ENCODE measurements at places on chromosomes 5 and 9.

- peak; percentile 70 for DNase-seq
Measured at GRCh38 chr5:40879163-40879942, 29.9 kb upstream of the C7 start.

DNA sequence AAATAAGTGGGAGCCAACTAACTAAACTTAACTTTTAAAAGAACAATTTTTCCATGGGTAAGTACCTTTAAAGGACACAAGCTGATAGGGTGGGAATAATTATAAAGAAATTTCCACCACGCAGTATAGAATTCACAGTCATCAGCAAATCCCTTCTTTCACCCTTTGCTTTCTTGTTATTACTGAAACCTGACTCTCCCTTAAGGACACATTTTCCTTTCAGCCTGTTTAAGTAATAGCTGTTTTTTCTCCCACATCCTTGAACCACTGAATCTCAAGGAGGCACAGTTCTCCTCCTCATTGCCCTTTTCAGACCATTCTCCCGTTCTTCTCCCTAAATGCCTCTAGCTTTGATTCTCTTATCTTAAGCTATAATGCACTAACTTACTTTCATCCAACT lies 6.3 kb downstream of the C5orf15 start:
- no peak for DNase-seq

DNA sequence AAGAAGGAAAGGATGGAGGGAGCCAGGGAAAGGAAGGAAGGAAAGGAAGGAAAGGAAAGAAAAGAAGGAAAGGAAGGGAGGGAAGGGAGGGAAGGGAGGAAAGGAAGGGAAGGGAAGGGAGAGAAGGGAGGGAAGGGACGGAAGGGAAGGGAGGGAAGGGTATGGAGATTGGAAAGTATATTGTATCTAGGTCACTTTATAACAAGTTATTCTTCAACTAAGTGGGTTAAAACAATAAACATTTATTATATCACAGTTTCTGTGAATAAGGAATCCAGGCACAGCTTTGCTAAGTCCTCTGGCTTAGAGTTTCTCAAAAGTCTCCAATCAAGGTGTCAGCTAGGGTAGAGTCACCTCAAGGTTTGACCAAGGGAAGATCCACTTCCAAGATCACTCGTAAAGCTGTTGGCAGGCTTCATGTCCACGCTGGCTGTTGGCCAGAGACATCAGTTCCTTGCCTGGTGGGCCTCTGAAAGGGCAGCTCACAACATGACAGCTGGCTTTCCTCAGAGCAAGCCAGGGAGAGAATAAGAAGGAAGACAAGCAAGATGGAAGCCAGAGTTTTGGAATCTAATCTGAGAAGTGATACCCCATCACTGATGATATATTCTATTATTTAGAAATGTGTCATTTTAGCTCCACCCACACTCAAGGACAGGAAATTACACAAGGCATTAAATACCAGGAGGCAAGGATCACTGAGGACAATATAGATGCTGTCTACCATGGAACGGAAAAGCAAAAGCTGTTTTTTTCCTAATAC lies 105.1 kb downstream of the DEPDC1B start:
- no peak for DNase-seq

- DNase-seq = no peak
Measured at GRCh38 chr5:90545511-90545910, 13.1 kb upstream of the ADGRV1 start.

DNA sequence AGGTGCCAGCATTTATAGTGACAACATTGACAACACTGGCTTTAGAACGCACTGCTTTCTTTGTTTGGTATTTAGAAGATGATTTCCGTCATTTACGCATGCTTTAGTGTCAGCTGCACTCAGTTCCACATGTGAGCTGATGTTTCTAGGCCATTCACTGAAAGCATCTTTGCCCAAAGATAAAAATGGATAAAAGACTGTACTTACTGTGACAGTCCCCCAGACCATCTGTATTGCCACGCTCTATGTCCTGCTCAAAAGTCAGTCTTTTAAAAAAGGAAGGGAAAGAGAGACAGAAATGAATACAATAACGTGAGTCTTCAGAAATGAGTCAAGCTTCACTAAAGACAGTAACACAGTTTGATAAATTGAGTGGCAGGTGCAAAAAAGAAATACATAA lies 99.3 kb downstream of the SEMA6A start:
- DNase-seq = no peak

DNA sequence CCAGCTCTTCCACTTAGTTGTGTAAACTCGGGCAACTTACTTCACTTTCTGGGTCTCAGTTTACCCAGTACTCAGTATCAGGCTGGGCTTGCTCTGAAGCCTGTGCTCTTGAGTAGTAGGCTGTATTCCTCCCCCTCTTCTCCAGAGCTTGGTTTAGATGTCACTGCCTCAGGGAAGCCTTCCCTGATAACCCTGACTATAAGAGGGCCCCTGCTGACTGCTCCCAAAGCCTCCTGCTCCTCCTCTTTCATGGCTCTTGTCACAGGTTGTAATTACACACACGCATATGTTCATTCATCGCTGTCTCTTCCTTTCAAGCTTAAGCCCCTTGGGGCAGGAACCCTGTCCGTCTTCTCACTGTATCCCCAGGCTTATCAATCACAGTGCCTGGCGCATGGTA lies 140.2 kb downstream of the RGS3 start:
- no peak for DNase-seq

DNA sequence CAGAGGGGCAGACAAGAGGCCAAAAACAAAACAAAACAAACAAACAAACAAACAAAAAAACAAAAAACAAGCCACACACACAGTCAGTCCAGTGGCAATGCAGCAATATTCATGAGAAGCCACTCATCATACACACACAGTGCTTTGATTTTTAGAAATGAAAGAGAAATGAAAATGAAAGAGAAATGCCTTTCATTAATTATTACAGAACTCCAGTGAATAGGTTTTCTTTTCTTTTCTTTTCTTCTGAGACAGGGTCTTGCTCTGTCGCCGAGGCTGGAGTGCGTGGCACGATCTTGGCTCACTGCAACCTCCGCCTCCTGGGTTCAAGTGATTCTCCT lies 36.9 kb downstream of the SPRY4 start:
- no peak for DNase-seq

DNA sequence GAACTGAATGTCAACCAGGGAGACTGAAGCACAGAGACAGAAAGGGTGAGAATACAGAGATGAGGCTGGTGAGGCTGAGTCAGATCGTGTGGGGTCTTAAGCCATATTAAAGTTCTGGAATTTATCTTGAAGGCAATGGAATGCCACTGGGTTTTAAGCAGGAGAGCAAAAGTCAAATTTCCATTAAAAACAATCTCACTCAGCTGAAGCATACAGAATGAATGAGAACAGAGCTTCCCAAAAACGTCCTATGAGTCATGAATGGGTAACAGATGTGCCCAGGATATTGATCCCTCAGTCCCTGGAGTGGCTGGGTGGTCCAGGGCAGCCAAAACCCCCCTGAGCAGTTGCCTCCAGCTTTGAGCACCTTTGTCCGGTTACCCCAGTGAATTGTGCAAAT lies 44.9 kb downstream of the PFDN1 start:
- DNase-seq = no peak

DNA sequence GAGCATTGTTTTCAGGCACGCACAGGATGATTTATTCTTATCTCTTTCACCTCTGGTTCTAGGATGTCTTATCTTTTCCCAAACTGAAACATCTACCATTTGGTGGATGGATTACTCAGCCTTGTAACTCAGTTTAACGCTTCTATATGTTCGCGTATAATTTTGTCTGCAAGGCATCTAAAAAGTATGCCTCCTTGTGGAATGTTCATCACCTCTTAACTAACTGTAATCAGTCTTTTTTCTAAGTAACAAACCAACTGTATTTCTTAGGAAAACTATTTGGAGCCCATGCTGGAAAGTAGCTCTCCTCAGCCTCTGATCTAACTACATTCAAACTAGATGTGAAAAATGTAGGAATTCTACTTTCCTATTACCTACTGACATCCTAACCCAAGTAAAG lies 11.5 kb upstream of the F2RL2 start:
- DNase-seq = no peak

- no peak for DNase-seq
Measured at GRCh38 chr5:68504306-68504705, 288.8 kb downstream of the PIK3R1 start.

GRCh38 chr5:80926979-80927656 lies 33.0 kb upstream of the RASGRF2 start:
- no peak for DNase-seq

GRCh38 chr5:35777358-35778087 lies 79.2 kb upstream of the IL7R start:
- DNase-seq = peak; percentile 57

GRCh38 chr5:158736150-158736870 lies 363.4 kb downstream of the EBF1 start:
- DNase-seq = no peak

- no peak for DNase-seq
Measured at GRCh38 chr5:33341351-33341750, 99.4 kb upstream of the TARS1 start.

GRCh38 chr5:177453852-177454396 lies 7.3 kb downstream of the PRR7 start:
- DNase-seq = no peak

DNA sequence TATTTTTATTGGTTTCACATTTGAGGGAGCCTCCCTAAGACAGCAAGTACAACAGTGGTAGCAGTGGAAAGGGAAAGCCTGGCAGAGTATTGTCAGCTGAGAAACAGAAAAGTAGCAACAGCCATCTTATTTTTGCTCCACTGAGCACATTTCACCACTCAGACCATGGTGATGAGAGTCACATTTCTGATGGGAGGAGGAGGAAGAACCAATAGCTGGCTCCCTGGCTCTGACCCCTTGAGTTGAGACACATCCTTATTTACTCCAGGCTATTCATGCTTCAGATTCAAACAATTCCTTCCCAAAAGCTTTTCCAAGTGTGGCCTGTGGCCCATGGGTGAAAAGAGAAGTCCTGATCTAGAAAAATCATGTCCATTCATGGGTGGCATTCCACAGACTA lies 236.3 kb downstream of the ARHGAP26 start:
- DNase-seq = no peak

- DNase-seq = no peak
Measured at GRCh38 chr5:139839918-139840317, 44.3 kb downstream of the PSD2 start.

DNA sequence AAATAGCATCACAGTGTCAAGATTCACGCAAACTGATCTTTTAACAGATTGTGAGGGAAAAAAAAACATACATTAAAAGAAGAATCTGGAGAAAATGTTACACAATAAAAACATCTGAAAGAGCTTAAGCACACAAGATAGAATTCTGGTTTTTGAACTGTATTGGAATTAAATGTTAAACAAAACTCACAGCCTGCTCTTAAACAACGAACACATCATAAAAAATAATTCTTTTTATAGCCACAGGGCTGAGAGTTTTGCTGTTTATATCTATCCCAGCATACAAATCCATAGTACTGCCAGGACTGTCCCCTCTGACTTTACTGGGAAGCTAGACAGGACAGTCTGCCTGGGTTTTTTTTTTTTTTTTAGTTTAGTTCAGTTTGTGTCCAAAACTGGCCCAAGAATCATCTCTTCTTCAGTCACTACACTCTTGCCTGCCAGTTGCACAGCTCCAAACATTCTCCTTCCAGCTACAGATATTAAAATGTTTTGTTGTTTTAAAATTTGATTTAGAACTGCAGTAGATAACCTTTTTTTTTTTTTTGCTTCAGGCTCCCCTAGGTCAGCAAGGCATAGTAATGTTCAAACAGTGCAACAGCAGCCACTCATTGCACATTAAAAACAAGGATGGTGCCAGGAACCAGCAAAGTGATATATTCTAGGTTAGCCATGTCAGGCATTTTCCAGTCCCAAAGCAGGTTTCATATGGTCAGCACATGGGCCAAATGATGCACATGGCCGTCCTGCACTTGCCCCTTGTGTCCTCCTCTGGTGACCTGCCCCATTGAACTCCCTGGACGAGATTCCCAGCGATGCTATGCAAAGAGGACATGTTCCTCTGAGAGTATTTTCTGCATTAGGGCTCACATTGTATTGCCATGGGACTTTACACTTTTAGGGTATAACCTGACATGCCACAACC lies 173.6 kb downstream of the ARL15 start:
- no peak for DNase-seq

DNA sequence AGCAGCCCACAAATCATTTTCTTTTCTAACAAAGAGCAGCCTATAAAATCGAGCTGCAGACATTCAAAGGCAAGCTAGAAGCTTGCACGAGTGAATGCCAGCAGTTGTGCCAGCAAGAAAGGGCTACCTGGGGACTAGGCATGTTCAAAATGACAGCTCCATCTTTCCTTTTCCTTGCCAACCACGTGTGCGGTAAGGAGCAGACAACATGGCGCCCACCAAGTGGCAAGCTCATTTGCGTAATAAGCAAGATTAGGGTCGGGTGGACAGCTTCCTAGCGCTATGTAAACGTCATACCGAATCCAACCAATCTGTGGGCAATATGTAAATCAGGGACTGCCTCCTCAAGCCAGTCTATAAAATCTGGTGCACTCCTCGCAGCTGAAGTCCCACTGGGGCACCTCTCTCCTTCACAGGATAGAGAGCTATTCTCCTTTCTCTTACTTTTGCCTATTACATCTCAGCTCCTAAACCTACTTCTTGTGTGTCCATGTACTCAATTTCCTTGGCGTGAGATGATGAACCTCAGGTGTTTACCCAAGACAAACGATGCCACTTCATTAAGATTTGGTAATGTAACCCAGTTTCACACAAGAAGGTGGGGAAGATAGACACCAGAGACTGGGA lies 22.5 kb upstream of the SPARC start:
- DNase-seq = no peak

DNA sequence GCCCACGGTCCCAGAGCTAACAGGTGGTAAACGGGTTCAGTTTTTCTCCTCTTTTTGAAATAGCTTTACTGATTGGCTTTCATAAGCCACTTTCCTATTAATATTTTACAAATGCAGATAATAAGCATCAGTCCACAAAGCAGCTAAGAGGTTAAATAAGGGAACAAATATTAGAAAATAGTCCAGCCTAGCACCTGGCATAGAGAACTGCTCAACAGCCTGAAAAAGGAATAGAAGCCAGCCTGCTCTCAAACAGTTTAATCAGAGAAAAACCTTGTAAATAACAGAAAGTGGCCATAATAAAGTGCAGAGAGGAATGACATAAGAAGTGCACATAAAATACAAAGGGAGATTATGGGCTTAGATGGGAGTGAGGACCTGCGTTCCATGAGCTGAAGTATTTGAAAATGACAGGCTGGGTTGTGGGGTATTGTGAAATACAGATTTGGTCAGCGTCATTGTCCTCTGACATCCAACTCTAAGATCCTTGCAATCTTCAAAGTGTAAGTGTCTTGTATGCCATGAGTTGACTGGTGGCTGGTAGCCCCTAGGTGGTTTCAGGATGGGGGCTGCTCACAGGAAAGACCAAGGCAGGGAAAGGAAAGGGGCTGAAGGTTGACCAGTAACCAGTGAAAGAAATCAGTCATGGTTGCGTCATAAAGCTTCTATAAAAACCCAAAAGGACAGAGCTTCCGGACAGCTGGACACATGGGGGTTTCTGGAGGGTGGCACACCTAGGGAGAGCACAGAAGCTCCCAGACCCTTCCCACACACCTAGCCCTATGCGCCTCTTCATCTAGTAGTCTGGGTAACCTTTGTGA lies 32.4 kb downstream of the MYO10 start:
- DNase-seq = no peak

GRCh38 chr5:80915716-80916115 lies 44.4 kb upstream of the RASGRF2 start:
- no peak for DNase-seq

- DNase-seq = no peak
Measured at GRCh38 chr9:86355814-86356213, 1.6 kb upstream of the TUT7 start.

- DNase-seq = no peak
Measured at GRCh38 chr9:99034149-99034548, 70.8 kb upstream of the TGFBR1 start.

GRCh38 chr9:134346151-134346550 lies 19.9 kb downstream of the RXRA start:
- no peak for DNase-seq

GRCh38 chr5:55226934-55227663 lies at the start of gene MCIDAS:
MCIDAS (minus strand) TSS chr5:55227315; CDS start chr5:55227138, 177 bp downstream.
- peak; percentile 77 for DNase-seq
